Tibial nerve (tissue), 4 donors: ENCODE measurements at places on chromosomes 2 and 18. TPM values are rescaled to one million over a fixed set of nuclear protein-coding genes. Genes with fewer than 3 reads are reported as not detected.
A peak's percentile ranks its signal among the peaks of the same experiment; 100 is the strongest.

The CYP26B1 gene
- total RNA-seq = 36.6 TPM

The LOXL3 gene
- total RNA-seq = 15.0 TPM

The UGT1A3 gene
- total RNA-seq = not detected

The STAT4 gene
- total RNA-seq = 4.2 TPM

The ZC3H6 gene
- 12.0 TPM for total RNA-seq

The C2orf66 gene
- total RNA-seq = not detected

The IFT172 gene
- 51.0 TPM for total RNA-seq

The GCG gene
- 1.8 TPM for total RNA-seq

The ACKR3 gene
- total RNA-seq = 52.4 TPM

DNA sequence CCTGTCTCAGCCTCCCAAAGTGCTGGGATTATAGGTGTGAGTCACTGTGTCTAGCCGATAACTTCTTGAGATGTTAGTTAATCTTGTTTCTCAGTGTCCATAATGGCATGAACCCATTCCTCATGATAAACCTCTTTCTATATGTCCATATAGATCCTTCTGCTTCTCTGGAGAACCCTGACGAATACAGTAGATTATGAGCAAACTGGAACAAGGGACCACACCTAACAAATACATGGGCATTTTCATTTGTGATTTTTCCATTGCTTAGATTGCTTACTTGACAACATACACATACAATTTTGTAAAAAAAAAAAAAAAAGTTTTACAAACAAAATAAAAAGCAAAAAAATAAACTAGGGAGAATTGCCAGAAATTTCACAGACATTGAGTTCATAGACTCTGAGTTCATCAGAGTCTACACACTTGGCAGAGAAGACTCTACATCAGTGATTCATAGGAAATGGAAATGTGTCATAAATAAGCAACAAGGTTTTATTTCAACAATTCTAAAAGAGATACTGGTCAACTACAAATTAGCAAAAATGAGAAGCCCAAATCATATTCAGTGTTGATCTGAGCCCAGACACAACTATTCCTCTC lies 96.7 kb downstream of the GALR1 start:
- no peak overlapping the region for H3K27ac ChIP-seq
- no peaks in the 10 kb centered on the region for H3K36me3 ChIP-seq
- no peak for DNase-seq
- H3K4me1 ChIP-seq = no peaks in the 10 kb centered on the region
- H3K27me3 ChIP-seq = no peaks in the 10 kb centered on the region

DNA sequence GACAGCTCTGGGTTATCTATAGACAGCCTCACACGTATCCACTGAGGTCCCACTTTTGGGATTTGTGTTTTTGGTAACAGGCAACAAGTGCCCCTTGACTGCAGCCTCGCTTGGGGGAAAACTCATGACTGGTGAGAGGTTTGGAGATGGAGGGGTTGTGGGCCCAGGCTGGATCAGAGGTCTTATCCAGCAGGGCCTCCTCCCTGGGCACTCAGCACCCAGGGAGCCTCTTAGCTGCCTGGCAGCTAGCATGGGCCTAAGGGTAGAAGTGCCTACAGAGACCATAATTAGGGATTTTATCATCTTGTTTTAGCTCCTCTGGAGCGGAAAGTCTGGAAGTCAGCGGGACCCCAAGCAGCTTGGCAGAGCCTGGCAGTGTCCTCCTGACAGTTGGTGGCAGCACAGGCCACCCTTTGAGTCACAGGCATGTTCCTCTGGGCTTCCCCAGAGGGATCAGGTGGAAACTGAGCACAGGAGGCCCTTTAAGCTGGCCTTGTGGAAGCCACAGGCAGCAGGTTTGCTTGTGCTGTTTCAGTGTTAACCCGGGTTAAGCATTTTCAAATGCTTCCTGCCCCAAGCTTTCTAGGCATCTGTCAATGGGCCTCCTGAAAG lies 143.1 kb downstream of the KCTD1 start:
- no peak overlapping the region for H3K4me3 ChIP-seq
- no peak overlapping the region for H3K27ac ChIP-seq
- DNase-seq = no peak
- no peaks in the 10 kb centered on the region for H3K27me3 ChIP-seq
- no peaks in the 10 kb centered on the region for H3K36me3 ChIP-seq
- H3K4me1 ChIP-seq = no peaks in the 10 kb centered on the region

DNA sequence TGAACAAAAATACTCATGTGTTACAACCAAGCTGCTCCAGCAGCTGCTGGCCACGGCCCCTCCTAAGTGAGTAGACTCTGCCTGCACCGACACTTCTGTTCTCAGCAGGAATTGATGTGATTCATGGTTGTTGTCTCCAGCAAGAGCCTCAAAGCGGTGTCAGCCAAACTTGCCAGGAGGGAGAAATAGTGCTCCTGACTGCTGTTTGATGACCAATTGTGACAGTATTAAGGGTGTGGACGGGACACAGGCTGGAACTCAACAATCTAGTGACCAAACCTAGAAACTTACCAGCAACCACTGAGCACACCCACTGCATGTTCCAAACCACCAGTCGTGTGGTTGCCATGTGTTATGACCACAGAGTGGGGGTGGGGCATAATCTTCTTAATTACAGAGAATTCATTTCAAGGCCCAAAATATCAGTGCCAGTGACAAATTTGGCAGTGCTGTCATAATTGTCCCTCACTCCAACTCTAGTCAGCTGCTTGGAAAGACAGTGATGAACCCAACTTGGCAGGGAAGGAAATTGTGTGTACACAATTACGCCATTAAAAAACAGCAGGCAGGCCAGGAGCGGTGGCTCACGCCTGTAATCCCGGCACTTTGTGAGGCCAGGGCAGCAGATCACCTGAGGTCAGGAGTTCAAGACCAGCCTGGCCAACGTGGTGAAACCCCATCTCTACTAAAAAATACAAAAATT lies 30.4 kb downstream of the FBLN7 start:
- no peak overlapping the region for H3K4me3 ChIP-seq
- H3K36me3 ChIP-seq = no peaks in the 10 kb centered on the region
- no peak overlapping the region for H3K27ac ChIP-seq
- DNase-seq = no peak

DNA sequence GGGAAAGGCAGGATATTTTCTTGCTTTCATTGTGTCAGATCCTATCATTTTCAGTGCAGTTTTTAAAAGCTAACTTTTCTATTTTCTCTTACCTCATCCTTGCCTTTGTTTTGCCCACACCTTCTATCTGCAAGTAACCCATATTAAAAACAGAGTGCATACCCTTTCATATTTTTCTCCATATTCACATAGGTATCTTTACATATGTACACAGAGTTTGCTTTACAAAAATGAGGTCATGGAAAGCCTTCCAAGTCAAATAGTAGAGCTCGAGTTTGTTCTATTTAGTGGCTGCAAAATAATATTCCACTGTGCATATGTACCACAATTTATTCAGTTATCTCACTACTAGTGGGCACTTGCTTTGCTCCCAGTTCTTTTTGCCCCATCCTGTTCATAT lies 3.9 kb upstream of the DHRS9 start:
- no peaks in the 10 kb centered on the region for H3K36me3 ChIP-seq
- no peak overlapping the region for H3K27ac ChIP-seq
- H3K4me3 ChIP-seq = no peak overlapping the region
- no peaks in the 10 kb centered on the region for H3K4me1 ChIP-seq
- no peaks in the 10 kb centered on the region for H3K27me3 ChIP-seq

GRCh38 chr2:238403632-238404405 lies 22.9 kb upstream of the ASB1 start:
- no peak overlapping the region for H3K4me3 ChIP-seq
- H3K4me1 ChIP-seq = no peaks in the 10 kb centered on the region
- H3K36me3 ChIP-seq = peaks cover 24% of the 10 kb centered on the region
- H3K27me3 ChIP-seq = no peaks in the 10 kb centered on the region
- no peak for DNase-seq

- no peak overlapping the region for H3K27ac ChIP-seq
- H3K36me3 ChIP-seq = no peaks in the 10 kb centered on the region
- H3K27me3 ChIP-seq = no peaks in the 10 kb centered on the region
- H3K4me3 ChIP-seq = no peak overlapping the region
- no peak for DNase-seq
- H3K4me1 ChIP-seq = no peaks in the 10 kb centered on the region
Observed at GRCh38 chr2:72803626-72804320, 22.1 kb downstream of the EXOC6B start.

- H3K4me1 ChIP-seq = no peaks in the 10 kb centered on the region
- no peaks in the 10 kb centered on the region for H3K36me3 ChIP-seq
- no peak overlapping the region for H3K27ac ChIP-seq
- no peaks in the 10 kb centered on the region for H3K27me3 ChIP-seq
- no peak for DNase-seq
Observed at GRCh38 chr2:2260696-2261268, 70.3 kb downstream of the MYT1L start.

DNA sequence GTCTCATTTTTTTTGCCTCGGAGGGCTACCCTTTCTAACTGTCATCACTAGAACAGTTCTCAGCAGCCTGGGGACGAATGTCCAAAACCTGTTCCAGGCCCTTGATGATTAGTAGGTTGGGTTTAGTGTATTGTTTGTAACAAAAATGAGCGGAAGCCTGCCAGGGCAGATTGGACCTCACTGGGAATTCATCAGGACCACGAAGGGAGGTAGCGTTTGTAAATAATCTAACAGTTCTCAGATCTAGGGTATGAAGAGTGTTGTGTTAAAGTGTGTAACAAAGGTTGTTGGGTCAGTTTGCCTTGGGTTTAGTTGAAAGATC lies 799 bp downstream of the CEP68 start:
- H3K4me3 ChIP-seq = peak overlapping the region; percentile 91
- H3K27me3 ChIP-seq = no peaks in the 10 kb centered on the region
- no peaks in the 10 kb centered on the region for H3K36me3 ChIP-seq

- no peak overlapping the region for H3K27ac ChIP-seq
- H3K4me3 ChIP-seq = no peak overlapping the region
- DNase-seq = no peak
- H3K36me3 ChIP-seq = no peaks in the 10 kb centered on the region
Observed at GRCh38 chr2:184371641-184372040, 226.7 kb upstream of the ZNF804A start.

GRCh38 chr18:23053776-23054457 lies 81.4 kb upstream of the CABLES1 start:
- no peaks in the 10 kb centered on the region for H3K36me3 ChIP-seq
- H3K27me3 ChIP-seq = no peaks in the 10 kb centered on the region
- no peak overlapping the region for H3K4me3 ChIP-seq
- no peaks in the 10 kb centered on the region for H3K4me1 ChIP-seq
- H3K27ac ChIP-seq = no peak overlapping the region
- no peak for DNase-seq

DNA sequence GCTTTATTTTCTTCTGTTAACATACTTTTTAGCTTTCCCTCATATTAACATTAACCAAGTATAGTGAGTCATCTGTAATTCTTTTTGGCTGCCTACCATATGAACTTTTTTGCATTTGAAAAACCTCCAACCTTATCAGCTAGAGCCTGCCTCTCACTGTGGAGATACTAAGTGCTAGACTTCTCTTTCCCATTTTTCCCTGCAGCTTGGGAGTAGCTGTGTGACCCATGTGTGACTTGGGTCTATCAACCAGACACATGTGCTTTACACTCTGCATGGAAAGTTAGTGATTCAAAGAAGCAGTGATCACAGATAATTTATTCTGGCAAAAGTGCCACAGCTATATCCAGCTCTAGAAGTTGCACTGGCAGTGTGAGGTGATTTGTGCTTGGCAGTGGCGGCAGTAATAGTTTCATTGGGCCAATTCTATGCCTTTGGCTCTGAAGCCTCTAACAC lies 36.3 kb downstream of the PREPL start:
- H3K27ac ChIP-seq = no peak overlapping the region
- no peak overlapping the region for H3K4me3 ChIP-seq
- no peaks in the 10 kb centered on the region for H3K27me3 ChIP-seq
- peaks cover 14% of the 10 kb centered on the region for H3K36me3 ChIP-seq
- H3K4me1 ChIP-seq = no peaks in the 10 kb centered on the region

- H3K27me3 ChIP-seq = no peaks in the 10 kb centered on the region
- H3K4me3 ChIP-seq = no peak overlapping the region
- peak; percentile 74 for DNase-seq
- H3K27ac ChIP-seq = no peak overlapping the region
Observed at GRCh38 chr2:239934571-239935171, 90.5 kb downstream of the NDUFA10 start.

GRCh38 chr2:79906139-79906890 lies 393.5 kb downstream of the CTNNA2 start:
- H3K36me3 ChIP-seq = no peaks in the 10 kb centered on the region
- DNase-seq = no peak
- H3K4me3 ChIP-seq = no peak overlapping the region
- no peaks in the 10 kb centered on the region for H3K27me3 ChIP-seq
- no peaks in the 10 kb centered on the region for H3K4me1 ChIP-seq

DNA sequence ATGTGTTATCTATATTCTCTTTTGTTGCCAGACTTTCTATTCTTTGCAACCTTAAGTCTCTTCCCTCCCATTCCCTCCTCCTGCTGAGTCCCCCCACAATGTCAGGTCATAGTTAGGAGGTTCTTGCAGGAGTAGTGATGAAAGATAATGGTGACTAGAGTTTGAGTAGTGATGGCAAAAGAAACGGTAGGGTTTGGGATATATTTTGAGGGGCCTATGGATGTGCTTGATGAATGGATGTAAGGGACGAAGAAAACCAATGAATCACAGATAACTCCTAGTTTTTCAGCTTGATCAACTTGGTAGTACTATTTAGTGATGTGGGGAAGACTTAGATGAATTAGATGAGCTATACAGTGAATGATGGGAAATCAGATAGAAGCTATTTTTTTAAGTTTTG lies 21.0 kb downstream of the EML4 start:
- no peaks in the 10 kb centered on the region for H3K27me3 ChIP-seq
- H3K4me1 ChIP-seq = peaks cover 22% of the 10 kb centered on the region
- H3K4me3 ChIP-seq = no peak overlapping the region
- H3K27ac ChIP-seq = no peak overlapping the region
- DNase-seq = no peak
- no peaks in the 10 kb centered on the region for H3K36me3 ChIP-seq

DNA sequence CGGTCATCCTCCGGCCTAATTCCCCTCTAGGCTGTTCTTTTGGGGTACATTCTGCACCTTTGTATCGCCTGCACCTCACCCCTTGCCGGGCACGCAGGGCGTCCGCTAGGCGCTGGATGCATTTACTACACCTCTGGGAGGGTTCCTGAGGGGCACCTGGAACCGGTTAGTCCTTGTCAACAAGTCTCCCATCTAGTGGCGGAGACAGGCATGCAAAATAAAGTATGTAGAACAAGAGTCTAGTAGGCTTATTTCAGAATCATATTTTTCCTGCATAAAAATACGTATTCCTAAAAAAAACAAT lies 705 bp upstream of the TEX261 start:
- H3K27me3 ChIP-seq = no peaks in the 10 kb centered on the region
- H3K4me1 ChIP-seq = peaks cover 13% of the 10 kb centered on the region
- peak overlapping the region; percentile 81 for H3K4me3 ChIP-seq
- DNase-seq = no peak
- peak overlapping the region; percentile 91 for H3K27ac ChIP-seq

- H3K4me1 ChIP-seq = no peaks in the 10 kb centered on the region
- DNase-seq = no peak
Observed at GRCh38 chr2:234643407-234643806, 146.5 kb upstream of the ARL4C start.

DNA sequence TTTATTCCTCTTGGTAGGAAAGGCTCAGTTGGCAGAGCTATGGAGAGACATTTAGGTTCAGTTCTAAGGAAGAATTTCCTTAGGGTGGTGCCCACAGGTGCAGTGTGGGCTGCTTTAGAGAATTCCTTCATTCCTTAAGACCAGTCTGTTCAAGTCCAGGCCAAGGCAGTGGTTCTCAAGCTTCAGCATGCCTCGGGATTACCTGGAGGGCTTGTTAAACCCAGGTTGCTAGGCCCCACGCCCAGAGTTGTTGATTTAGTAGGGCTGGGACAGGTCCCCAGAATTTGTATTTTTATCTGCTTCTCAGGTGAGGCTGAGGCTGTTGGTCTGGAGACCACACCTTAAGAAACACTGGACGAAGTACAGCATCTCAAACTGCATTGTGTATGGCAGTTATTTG lies 68.9 kb downstream of the CERS6 start:
- H3K27me3 ChIP-seq = no peaks in the 10 kb centered on the region
- H3K4me1 ChIP-seq = peaks cover 18% of the 10 kb centered on the region
- no peak overlapping the region for H3K27ac ChIP-seq
- no peak for DNase-seq
